Stimulated activated CD4-positive, alpha-beta T cell treated with anti-CD3 and anti-CD28 coated beads, Interleukin-12 subunit alpha, Interleukin-12 subunit beta, amount 100 ng/mL, for 24 hours (primary cell): ENCODE measurements at places on chromosomes 3 and 15.

- DNase-seq, result peak; percentile 33
Observed at GRCh38 chr15:56869573-56869972, 48.9 kb upstream of the TCF12 start.

DNA sequence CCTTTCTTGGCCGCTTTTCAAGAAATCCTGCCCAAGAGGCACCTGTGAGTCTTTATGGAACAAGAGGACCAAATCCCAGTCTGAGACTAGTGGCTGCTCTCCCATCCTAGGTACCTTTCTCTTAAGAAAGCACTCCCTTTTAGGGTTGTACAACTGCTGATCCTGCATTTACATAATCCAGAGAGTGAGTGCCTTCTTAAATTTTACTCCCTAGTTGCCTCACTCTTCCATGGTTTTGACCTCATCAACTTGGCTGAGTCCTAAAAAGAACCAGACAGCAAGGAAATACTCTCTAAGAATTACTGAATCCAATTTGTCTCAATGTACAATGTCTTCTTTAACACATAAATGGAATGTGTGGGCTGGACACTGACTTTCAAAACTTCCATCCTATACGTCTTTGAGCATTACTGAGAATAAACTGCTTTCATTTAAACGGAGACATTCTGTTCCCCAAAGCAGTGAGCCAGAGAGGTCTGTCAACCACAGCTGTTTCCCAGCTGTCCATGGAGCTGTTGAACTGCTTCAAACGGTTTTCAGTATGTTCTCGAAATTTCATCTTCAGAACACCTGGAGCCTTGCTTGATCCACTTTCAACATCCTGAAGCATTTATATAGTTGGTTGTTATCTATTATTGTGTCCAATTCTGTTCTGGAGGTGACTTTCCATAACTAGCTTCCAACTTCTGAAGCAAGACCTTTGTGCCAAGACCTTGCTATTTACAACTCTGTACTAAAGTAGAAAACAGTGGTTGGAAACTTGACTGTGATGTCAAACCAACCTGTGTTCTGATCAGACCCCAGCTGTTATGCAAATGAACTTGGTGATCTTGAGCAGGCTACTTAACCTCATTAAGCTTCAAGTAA lies 179.1 kb downstream of the SLC9A9 start:
- no peak for DNase-seq

GRCh38 chr3:100912976-100913545 lies 80.2 kb downstream of the ABI3BP start:
- DNase-seq, result no peak

GRCh38 chr3:134317106-134317947 lies 56.9 kb downstream of the AMOTL2 start:
- no peak for DNase-seq

GRCh38 chr15:69090197-69090948 lies 70.1 kb upstream of the GLCE start:
- no peak for DNase-seq
